ENCODE measurements at places on chromosomes 13 and 19.

- peak; percentile 37 for DNase-seq
These were observed 1.4 kb downstream of the LGALS14 start for GRCh38 chr19:39705578-39706188.

GRCh38 chr19:44692379-44692721 lies 6.6 kb upstream of the CEACAM16 start:
- no peak for DNase-seq

DNA sequence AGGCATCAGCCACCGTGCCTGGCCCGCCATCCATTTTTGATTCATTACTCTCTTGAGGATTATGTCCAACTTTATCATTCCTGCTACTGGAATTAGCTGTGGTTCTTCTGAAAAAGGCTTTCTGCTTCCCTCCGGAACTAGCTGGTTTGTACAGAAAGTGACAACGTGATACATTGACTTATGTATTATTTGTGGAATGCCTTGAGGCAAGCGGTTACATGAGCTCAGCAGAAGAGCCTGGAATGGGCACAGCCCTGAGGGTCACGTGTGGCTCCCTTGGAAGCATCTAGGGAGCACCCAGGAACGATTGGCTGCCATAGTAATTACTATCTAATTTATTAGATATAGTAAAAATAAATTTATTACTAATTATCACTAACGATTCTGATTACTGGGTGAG lies 14.4 kb upstream of the RETN start:
- DNase-seq, result no peak

- no peak for DNase-seq
These were observed 10.8 kb upstream of the RNF113B start for GRCh38 chr13:98187965-98188261.

- DNase-seq, result no peak
These were observed 12.2 kb downstream of the MED26 start for GRCh38 chr19:16615808-16616207.

- DNase-seq, result no peak
These were observed 186.9 kb downstream of the OLFM4 start for GRCh38 chr13:53215563-53215962.

- DNase-seq, result no peak
These were observed 224.7 kb downstream of the GGACT start for GRCh38 chr13:100363874-100364273.

DNA sequence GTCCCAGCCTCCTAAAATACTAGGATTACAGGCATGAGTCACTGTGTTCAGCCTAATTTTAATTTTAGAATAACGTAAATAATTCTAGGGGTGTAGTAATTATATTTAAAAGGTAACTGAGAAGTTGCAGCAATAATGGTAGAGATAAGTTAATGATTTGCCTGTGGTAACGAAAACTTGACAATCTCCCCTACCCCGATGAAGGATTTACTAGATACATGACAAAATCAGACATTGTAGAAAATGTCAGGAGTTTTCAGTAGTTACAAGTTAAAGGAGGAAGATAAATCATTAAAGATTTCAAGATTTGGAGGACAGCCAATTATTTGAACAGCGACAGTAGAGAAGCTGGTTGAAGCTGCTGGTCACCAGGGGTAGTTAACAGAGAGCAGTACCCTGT lies 652.2 kb upstream of the PCDH20 start:
- DNase-seq, result no peak

All from KBM-7 (cell line).